NCI-H187 (cell line): ENCODE measurements at places on chromosomes 3 and 15.
A peak's percentile ranks its signal among the peaks of the same experiment; 100 is the strongest.

DNA sequence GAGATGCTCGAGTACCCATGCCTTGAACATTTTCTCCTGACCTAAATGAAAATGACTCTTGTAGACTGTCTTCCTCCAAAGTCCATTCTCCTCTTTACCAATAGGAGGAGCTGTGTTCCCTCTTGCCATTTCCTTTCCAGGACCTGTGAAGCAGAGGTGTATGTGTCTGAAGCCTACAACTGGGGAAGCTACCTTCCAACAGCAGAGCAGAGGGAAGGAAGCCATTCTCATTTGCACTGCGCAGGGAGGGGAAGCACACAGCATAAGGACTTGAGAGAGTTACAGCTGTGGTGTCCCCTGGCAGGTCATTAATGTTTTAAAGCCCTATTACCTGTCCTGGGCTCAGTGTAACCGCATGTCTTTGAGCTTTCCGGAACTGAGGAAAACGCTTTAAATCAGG, 38.7 kb downstream of the HSPBAP1 start:
- DNase-seq = no peak

GRCh38 chr3:194989241-194989640, 281.7 kb downstream of the XXYLT1 start:
- no peak for DNase-seq

DNA sequence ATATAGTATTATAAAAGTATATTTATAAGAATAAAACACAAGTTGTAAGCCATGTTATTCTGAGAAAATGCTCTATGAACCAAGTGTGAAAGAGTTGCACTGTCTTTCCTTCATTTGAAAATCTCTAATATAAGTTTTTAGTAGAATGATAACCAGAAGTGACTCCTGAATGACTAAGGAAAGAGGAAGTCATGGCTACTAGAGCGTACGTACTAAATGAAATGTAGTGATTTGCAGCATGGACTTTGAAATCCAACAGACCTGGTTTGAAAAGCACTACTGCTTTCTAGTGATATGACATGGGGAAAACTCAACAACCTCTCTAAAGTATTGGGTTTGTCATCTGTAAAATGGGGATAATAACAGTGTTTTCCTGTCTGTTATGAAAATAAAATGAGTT, 10.3 kb upstream of the DNAJC13 start:
- DNase-seq = no peak

GRCh38 chr3:124034016-124034843, 42.3 kb upstream of the ROPN1 start:
- DNase-seq = no peak

- DNase-seq = peak; percentile 6
Measured at GRCh38 chr3:123028233-123028828, 768 bp upstream of the SEMA5B start.

DNA sequence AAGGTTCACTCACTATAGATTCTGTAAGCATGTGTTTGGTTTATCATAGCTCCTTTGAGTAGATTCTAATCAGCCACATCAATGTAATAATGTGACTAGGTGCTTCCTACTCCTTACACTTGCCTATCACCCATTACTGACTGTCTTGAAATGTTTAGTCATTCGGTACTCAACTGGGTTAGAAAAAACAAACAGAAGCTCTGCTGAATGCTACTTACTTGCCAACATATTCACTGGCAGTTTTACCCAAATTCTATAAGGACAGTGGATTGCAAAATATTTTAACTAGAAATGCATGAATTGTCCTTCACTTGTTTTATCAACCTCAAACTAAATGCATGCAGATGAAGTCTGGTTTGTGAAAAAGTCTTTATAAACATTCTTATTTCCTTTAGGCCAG, 352.1 kb upstream of the ALCAM start:
- DNase-seq = no peak

GRCh38 chr3:20225769-20226168, 39.8 kb upstream of the SGO1 start:
- no peak for DNase-seq

DNA sequence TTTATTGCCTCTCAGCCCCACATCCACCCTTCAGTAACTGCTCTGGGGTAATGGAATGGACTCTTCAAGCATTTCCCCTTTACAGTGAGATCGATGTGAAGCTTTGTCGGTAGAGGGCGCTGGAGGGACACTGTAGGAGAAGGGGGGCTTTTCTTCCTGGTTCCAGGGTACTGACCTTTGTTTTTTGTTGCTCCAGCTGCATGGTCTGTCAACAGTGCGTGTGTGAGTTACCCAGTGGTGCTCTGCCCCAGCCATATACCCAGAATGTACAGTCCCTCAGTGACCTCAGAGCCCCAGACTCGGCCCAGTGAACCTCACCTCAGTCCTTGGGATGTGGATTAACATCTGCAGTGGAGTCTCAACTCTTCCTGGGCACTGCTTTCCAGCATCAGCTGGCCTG, 180.3 kb upstream of the TSC22D2 start:
- no peak for DNase-seq

GRCh38 chr3:15327941-15328340, 4.4 kb downstream of the SH3BP5 start:
- no peak for DNase-seq

- DNase-seq = no peak
Measured at GRCh38 chr3:114903213-114903612, 243.9 kb downstream of the ZBTB20 start.

- no peak for DNase-seq
Measured at GRCh38 chr3:58952128-58952917, 97.5 kb downstream of the CFAP20DC start.

- DNase-seq = no peak
Measured at GRCh38 chr3:16300307-16300706, 35.3 kb downstream of the OXNAD1 start.

DNA sequence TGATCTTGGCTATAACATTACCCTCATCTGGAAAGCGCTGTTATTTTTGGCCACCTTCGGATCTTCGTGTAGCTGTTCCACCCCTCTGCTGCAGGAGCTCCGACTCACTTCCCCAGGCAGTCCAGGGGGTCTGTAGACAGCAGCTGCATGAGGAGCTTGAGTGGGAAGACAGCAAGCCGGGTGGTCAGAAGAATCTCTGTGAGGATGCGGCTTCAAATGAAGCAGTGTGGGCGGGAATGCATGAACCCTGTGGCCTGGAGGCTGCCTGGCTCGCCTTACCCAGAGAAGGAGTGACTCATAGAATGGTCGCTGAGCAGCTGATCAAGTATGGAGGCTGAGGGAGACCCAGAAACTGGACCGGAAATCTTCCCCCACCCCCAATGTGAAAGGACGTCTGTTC, 45.2 kb upstream of the NR2F2 start:
- no peak for DNase-seq

GRCh38 chr3:72517336-72517735, 330.9 kb downstream of the SHQ1 start:
- no peak for DNase-seq

DNA sequence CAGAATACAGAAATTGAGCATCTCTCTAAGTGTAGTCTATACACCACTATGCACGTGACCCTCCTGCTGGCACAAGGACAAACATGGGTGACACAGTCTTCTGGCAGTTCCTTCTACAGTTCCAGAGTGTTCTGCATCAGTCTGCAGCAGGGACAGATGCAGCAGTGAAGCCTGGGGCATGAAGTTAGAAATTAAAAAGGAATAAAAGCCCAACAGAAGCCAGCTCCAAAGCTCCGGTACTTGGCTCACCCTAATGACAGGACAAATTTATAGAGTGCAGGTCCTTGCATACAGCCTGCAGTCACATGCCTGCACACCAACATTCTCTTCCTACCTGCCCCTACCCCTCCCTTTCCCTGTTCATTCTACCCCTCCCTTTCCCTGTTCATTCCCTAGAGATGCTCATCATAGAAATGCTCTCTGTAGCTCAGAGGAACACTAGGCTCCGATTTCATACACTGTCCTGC, 15.0 kb downstream of the UACA start:
- DNase-seq = no peak

DNA sequence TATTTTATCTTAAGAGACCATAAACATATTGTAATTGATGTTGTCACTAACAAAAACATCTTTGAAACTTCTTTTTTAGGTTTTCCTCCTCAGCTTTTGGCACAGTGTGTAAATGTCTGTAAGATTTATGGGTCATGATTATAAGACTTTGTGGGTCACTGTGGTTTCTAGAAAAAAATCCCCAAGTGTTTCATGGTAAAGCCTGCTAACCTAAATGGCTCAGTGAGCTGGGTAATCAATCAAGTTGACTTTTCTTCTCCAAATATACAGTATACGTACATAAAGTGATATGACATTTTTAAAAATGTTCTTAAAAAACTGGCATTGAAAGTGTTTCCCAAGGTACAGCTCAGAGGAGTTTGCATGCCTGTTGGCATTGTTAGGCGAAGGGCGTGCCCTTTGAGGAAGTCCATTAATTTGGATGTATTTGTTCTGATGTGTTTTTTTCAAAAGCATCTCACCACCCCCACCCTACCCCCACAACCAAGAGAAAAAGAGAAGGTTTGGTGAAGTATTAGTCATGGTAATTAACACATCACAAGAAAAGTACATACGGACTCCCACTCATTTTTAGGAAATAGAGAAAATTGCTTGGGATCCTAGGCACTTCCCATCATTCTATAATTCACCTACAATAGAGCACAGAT, 385.4 kb upstream of the LRRC3B start:
- no peak for DNase-seq

DNA sequence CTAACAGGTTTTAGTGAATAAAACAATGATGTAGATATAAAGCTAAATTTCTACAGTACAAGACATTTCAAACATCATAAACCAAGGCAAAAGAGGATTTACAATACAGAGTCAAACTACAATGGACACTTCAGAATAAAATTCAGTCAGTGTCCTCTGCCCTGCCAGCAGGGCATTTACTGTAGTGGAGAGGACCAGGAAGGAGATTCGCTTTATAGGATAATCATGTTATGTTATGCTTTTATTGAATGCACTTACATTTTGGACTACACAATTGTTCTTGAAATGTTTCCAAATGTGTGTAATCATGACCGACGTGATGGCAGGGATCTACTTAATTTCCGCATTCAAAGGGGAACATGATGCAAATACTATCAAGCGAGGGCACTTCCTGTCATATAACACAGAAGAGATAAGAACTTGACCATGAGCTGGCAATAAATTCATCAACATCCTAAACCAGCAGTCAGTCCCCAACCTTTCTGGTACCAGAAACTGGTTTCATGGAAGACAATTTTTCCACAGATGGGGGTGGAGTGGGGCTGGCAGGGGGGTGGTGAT, 925.6 kb downstream of the FHIT start:
- no peak for DNase-seq

GRCh38 chr3:53269888-53270880, 14.4 kb upstream of the TKT start:
- DNase-seq = no peak

DNA sequence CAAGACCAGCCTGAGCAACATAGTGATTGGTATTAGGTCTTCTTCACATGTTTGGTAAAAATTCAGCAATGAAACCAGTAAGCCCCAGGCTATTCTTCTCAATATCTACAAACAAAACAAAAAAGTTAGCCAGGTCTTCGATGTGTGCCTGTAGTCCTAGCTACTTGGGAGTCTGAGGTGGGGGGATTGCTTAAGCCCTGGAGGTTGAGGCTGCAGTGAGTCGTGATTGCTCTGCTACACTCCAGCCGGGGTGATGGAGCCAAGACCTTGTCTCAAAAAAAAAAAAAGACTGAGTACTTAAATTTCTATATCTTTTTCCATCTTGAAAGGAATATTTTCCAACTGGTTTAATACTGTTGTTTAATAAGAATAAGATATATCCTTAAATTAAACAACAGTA, 106.8 kb downstream of the MBNL1 start:
- DNase-seq = no peak

DNA sequence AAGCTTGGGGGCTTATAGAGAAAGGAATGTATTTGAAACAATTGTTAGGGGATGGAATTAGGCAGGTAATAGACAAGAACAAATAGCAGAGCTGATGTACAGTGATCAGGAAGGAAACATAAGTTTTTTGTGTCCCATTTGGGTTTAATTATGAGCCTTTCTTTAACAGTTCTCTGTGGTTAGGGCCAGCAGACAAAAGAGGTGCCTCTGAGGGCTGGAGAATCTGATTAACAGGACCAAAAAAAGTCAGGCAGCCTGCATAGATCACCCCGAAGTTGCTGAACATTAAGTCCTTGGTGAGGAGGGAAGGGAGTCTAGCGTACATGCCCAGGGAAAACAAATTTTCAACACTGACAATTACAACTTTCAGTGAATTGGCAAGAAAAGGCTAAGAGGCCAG, 88.6 kb upstream of the SPRED1 start:
- DNase-seq = no peak

GRCh38 chr3:186193534-186194450, 84.9 kb upstream of the ETV5 start:
- no peak for DNase-seq

DNA sequence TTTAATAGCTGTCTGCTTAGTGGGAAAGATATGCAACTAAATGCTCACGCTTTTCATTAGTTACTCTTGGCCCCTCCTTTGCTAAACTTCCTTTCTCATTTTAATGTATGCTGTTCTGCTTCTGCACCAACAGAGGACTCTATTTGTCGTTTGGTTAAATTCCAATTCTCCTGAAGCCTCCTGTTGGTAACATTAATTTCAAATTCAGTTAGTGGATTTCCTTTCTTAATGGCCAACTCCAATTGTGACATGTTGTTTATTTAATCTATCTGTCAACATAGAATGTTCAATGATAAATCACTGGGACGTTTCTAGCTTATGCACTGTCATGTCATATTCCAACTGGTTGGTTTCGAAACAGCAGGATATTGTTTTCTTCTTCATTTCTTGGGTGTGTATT, 467.4 kb upstream of the BCHE start:
- no peak for DNase-seq

DNA sequence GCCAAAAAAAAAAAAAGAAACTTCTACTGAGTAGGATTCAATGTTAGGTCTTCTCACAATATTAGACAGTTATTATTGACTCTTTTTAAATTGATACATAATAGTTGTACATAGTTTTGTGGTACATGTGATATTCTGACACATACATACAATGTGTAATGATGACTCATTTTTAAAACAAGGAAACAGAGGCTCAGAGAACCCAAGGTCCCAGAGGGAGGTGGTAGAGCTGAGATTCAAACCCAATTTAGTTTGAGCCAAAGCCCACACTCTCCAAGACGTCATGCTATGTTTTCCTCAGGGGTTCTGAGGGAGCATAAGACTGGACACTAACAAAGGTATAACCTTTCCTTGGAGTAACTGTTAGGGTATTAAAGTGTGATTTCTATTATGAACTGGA, 40.6 kb downstream of the MYO5C start:
- DNase-seq = no peak

GRCh38 chr15:29567336-29567735, 254.9 kb downstream of the TJP1 start:
- DNase-seq = no peak

- DNase-seq = no peak
Measured at GRCh38 chr3:62703451-62704167, 171.6 kb downstream of the CADPS start.

- DNase-seq = no peak
Measured at GRCh38 chr15:36769098-36769497, 189.7 kb downstream of the CDIN1 start.
